Stimulated activated CD4-positive, alpha-beta T cell treated with anti-CD3 and anti-CD28 coated beads, Interleukin-1b, Interleukin-23, amount 100 ng/mL, for 48 hours (primary cell): ENCODE measurements at places on chromosomes 16 and 17.

DNA sequence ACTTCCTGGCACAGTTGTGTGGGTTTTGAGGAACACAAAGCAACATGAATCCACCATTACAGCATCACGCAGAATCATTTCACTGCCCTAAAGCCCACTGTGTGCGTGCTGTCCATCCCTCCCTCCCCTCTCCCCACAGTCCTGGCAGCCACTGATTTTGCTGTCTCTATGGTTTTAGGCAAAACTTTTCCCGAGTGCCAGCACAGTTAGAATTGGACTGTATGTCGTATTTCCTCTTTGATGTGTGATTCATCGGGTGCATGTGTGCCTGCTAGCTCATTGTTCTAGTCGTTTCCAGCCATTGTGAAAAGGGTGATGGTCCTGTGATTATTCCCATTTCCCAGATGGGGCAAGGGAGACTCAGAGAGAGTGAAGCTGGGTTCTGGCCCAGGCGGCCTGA lies 12.7 kb downstream of the KLHL36 start:
- no peak for DNase-seq

GRCh38 chr17:29181226-29181625 lies 1.0 kb upstream of the MYO18A start:
- no peak for DNase-seq

DNA sequence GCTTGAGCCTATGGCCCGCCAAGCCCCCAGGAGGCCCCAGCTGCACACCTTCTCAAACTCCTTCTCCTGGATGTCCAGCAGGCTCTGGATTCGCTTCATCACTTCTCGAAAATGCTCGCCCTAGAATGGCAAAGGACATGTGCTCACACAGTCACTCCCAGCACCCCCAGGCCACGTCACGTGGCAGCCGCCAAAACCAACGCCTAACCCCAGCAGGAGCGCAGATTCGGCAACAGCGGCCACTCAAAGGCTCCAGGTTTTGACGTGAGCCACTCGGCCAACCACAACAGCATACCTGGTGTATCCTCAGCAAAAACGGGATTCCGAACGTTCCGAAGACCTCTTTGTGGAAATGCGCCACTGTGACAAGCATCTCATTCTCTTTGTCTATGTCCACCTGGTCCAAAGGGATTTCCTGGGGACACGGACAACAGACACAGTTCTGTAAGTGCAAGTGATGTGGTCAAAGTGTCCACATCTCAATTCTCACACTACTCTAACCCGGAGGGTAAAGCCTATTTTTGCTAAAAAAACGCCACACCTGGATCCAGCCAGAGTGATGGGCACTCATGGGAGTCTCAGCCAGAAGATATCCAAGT lies 12.7 kb downstream of the LITAFD start:
- no peak for DNase-seq

DNA sequence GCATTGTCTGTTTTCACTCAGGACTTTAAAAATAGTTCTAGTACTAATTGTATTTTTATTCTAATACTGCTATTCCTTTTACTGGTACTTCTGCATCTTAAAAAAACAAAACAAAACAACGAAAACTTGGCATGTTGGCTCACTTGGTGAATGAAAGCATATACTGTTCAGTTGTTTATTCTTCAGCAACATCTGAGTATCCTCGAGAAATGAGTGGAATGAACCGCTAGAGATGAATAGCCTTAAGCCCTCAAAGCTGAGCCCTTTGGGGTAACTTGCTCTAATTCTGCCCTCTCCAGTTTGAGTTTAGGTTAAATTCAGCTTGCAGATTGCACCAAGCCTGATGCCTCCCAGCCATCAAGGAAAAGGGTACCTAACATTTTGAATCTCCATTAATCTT lies 126.5 kb downstream of the WWOX start:
- DNase-seq: no peak

DNA sequence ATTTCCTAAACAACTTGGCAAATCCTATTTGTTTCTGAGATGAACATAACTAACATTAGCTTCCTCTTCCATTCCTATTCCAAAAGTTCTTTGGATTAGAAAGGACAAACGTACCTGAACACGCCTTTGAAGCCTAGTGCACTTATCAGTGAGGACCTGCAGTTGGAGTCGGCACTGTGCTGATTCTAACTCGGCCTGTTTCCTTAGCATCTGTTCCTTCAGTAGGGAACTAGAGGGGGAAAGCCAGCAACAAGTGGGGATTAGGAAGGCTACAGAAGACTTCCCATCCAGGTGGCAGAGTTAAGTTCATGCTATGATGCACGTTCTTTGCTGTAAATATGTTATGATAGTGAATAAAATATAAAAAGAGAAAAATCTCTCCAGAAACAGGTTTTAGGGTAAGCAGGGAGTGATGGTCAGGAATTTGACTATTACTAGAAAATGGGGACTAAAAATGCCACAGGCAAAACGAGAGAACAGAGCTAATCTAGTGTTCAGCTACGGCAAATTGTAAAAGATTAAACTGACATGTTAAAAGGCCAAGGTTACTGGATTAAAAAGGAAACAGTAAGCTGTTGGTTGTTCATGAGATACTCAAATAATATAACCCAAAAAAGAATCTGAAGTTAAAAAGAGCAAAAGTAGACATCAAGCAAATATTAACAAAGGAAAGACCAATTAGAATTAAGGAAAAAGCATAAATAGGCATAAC lies 28.8 kb downstream of the RFWD3 start:
- no peak for DNase-seq

DNA sequence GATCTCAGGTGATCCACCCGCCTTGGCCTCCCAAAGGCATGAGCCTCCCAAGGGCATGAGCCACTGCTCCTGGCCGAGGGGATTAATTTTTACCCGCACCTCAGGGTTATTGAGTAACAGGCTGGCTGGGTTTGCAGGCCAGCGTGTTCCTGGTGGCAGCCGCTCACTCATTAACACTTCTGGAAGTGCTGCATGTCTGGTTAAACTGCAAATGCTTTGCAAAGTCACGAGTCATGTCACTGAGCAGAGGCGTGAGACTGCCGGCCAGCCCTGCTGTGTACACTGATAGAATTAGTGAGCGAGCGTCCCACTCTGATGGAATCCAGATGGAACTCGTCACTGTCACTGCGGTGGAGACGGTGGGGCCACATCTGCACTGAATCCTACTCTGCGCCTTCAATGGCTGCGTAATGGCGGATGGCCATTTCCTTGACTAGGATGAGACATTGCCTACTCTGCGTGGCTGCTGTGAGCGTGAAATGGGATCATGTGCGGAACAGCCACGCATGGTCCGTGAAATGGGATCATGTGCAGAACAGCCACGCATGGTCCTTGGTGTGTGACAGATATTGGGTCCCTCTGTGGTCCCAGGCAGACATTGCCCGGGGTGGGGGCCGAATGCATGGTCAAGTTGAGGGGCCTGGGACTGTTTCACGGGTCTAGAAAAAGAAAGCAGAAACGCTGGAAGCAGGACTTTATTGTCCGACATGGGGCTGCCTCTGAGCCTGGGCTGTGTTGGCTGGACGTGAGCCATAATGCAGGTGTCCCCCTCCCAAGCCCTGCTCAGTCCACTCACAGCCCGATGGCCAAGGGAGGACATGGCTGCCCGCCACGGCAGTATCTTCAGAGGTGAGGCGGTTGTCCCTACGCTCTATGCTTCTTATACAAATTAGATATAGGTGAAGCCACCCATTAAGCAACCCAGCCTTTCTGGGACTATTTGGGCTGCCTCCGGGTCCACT lies 740 bp upstream of the SLC5A10 start:
- DNase-seq: no peak

GRCh38 chr17:37801171-37801570 lies 56.3 kb upstream of the HNF1B start:
- no peak for DNase-seq

- DNase-seq: no peak
Observed at GRCh38 chr17:70047619-70048419, 27.2 kb upstream of the KCNJ16 start.

GRCh38 chr17:31490019-31490650 lies 98.7 kb downstream of the RAB11FIP4 start:
- no peak for DNase-seq

DNA sequence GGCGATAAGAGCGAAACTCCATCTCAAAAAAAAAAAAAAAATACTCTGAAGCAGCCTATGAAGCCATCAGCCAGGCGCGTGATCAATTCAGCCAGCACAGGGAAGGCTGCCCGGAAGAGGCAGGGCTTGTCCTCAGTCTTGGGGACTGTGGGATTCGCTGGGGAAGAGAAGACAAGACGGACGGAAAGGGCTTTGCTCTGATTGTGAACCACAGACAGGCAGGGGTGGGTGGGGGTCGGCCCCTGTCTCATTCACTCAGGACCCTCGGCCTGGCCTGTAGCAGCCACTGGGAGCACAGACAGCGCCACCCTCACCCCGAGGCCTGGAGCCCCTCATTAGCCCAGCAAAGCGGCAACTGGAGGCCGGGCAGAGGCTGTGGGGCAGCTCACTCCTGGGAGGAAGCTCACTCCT lies 37.2 kb downstream of the ABR start:
- no peak for DNase-seq

GRCh38 chr17:4944163-4944553 lies 4.1 kb downstream of the RNF167 start:
- DNase-seq: peak; percentile 57
